ENCODE measurements at places on chromosomes 2 and 18. TPM values are rescaled to one million over a fixed set of nuclear protein-coding genes. Genes with fewer than 3 reads are reported as not detected.

- H3K27ac ChIP-seq, result no peak overlapping the region
- DNase-seq, result no peak
- H3K4me1 ChIP-seq, result peaks cover 1% of the 10 kb centered on the region
- H3K4me3 ChIP-seq, result no peak overlapping the region
Observed at GRCh38 chr18:22946217-22946616, 13.1 kb downstream of the RBBP8 start.

FIGN gene
- total RNA-seq, result not detected

NHEJ1 gene
- 12.0 TPM for total RNA-seq

KIF5C gene
- 14.7 TPM for total RNA-seq

GRCh38 chr2:206431439-206431838 lies 11.9 kb upstream of the ADAM23 start:
- no peaks in the 10 kb centered on the region for H3K4me1 ChIP-seq
- peaks cover 8% of the 10 kb centered on the region for H3K27me3 ChIP-seq
- H3K36me3 ChIP-seq, result no peaks in the 10 kb centered on the region
- no peak overlapping the region for H3K4me3 ChIP-seq
- no peak for DNase-seq
- no peak overlapping the region for H3K27ac ChIP-seq

GRCh38 chr2:147623328-147623727 lies 221.5 kb upstream of the ACVR2A start:
- H3K4me1 ChIP-seq, result peaks cover 23% of the 10 kb centered on the region
- H3K4me3 ChIP-seq, result no peak overlapping the region
- no peaks in the 10 kb centered on the region for H3K36me3 ChIP-seq
- H3K27ac ChIP-seq, result peak overlapping the region; percentile 33

DNA sequence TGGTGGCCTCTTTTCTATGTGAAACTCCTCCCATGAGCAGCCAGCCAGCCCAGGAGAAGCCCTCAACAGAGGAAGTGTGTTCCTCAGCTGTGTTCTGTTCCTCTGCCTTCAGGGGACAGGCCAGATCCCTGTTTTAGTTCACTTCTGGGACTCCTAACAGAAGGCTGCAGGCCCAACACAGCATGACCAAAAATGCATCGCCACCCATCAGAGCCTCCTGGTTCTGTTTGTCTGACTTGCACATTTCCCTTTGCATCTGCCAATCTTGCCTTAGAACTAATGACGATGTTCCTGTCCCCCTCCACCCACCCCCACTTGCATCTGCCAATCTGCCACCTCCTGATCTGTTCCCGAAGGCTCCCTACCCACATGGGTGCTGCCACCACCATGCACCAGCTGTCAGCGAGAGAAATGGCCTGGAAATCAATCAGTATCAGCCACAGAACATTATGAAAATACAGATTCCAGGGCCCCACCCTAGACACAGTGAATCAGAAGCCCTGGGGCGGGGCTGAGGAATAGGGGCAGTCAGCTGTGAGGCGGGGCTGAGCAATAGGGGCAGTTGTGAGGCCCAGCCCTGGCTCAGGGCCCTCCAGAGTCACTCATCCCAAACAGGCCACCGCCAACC lies 51.0 kb downstream of the FAM168B start:
- no peak overlapping the region for H3K27ac ChIP-seq
- no peak for DNase-seq
- peaks cover 28% of the 10 kb centered on the region for H3K4me1 ChIP-seq
- H3K36me3 ChIP-seq, result no peaks in the 10 kb centered on the region

- no peak overlapping the region for H3K27ac ChIP-seq
- H3K27me3 ChIP-seq, result no peaks in the 10 kb centered on the region
- peaks cover 37% of the 10 kb centered on the region for H3K4me1 ChIP-seq
- no peak overlapping the region for H3K4me3 ChIP-seq
- H3K36me3 ChIP-seq, result peaks cover 37% of the 10 kb centered on the region
Observed at GRCh38 chr18:24041691-24042090, 27.1 kb downstream of the TTC39C start.

TLX2 gene
- 2.6 TPM for total RNA-seq

GRCh38 chr2:164220265-164220664 lies 401.0 kb downstream of the GRB14 start:
- H3K36me3 ChIP-seq, result no peaks in the 10 kb centered on the region
- H3K27ac ChIP-seq, result no peak overlapping the region
- H3K27me3 ChIP-seq, result no peaks in the 10 kb centered on the region
- DNase-seq, result no peak
- no peak overlapping the region for H3K4me3 ChIP-seq
- H3K4me1 ChIP-seq, result no peaks in the 10 kb centered on the region

GBX2 gene
- not detected for total RNA-seq

DNA sequence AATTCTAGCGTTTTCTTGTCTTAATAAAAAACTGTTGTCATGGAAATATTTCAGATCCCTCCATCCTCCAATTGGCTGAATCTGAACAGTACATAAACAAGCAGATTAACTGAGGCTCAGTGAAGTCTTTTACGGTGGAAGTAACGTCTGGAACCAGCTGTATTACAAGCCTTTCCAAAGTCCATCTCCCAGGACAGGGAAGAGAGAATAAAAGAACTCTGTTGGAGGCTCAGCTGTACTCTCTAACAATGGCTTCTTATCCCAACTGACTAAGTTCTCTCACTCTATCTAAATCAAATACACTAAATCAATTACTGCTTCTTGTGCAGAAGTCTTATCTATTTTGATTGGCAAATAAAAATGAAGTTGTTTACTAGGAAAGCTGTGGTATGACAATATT lies 19.9 kb upstream of the NEDD4L start:
- no peaks in the 10 kb centered on the region for H3K36me3 ChIP-seq
- H3K4me1 ChIP-seq, result no peaks in the 10 kb centered on the region
- no peak for DNase-seq
- H3K27me3 ChIP-seq, result peaks cover 4% of the 10 kb centered on the region
- no peak overlapping the region for H3K4me3 ChIP-seq

DSC2 gene
- total RNA-seq, result not detected

TMEM178A gene
- total RNA-seq, result 0.43 TPM

DNA sequence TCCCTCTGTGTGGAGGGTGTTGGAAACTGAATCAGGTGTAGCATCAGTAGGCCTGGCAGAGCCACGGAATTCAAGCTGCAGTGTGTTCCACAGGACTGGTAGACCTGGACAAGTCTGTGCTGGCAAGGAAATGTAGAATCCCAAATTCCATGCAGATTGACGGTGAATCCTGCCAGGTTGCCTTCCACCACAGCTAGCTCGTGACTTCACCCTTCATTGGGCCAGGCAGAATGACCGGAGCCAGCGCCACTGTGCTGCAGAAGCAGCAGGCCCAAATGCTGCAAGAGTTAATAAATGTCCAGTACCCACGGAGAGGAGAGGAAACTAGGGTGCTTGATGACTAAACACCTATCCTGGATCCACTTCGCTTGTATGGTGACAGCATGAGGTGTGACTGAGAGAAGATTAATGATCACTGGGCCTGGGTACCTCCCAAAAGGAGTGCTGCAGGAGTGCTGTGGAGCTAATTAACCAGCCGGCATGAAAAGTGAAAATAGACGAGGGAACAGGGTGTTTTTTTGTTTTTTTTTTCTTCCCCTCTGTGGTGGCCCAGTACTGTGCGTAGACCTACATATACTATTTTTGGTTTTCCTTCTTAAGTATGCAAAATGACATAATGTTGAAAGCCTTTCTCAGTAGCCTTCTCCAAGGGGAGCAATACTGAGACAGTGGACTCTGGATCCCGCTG lies 122.2 kb downstream of the TANC1 start:
- no peak overlapping the region for H3K27ac ChIP-seq
- H3K4me3 ChIP-seq, result no peak overlapping the region
- DNase-seq, result no peak
- peaks cover 26% of the 10 kb centered on the region for H3K4me1 ChIP-seq
- no peaks in the 10 kb centered on the region for H3K27me3 ChIP-seq
- H3K36me3 ChIP-seq, result no peaks in the 10 kb centered on the region

MC2R gene
- total RNA-seq, result not detected

- H3K4me1 ChIP-seq, result no peaks in the 10 kb centered on the region
- H3K27ac ChIP-seq, result no peak overlapping the region
- DNase-seq, result no peak
- H3K27me3 ChIP-seq, result no peaks in the 10 kb centered on the region
- no peaks in the 10 kb centered on the region for H3K36me3 ChIP-seq
Observed at GRCh38 chr2:228690681-228691080, 509.2 kb upstream of the SPHKAP start.

GRCh38 chr2:33323957-33324356 lies 152.5 kb upstream of the RASGRP3 start:
- H3K27me3 ChIP-seq, result no peaks in the 10 kb centered on the region
- H3K4me1 ChIP-seq, result peaks cover 37% of the 10 kb centered on the region
- no peak overlapping the region for H3K27ac ChIP-seq
- H3K4me3 ChIP-seq, result no peak overlapping the region

GRCh38 chr2:200397785-200398184 lies 91.3 kb downstream of the SPATS2L start:
- H3K4me1 ChIP-seq, result peaks cover 15% of the 10 kb centered on the region
- H3K4me3 ChIP-seq, result no peak overlapping the region
- peaks cover 46% of the 10 kb centered on the region for H3K36me3 ChIP-seq
- no peak for DNase-seq
- H3K27ac ChIP-seq, result no peak overlapping the region
- no peaks in the 10 kb centered on the region for H3K27me3 ChIP-seq

GRCh38 chr2:128809259-128809636 lies 490.6 kb upstream of the HS6ST1 start:
- no peak overlapping the region for H3K4me3 ChIP-seq
- peaks cover 1% of the 10 kb centered on the region for H3K27me3 ChIP-seq
- no peaks in the 10 kb centered on the region for H3K4me1 ChIP-seq

DNA sequence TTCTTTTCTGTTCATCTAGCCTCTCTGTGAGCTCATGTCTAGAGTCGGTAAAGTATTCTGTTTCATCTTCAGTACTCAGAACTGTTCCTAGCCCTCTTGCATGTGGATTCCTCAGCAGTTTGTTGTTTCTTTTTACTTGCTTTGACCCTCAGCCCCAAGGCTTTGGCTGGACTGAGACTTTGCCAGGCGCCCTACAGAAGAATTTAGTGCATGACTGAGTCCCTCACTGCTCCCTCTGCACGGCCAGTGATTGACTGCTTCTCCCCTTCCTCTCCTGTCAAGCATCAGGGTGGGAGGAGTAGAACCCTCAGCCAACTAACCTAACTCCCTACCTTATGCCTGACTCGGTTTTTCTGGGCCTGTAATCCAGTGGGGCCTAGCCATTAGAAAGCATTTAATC lies 109.8 kb downstream of the ESCO1 start:
- H3K27me3 ChIP-seq, result peaks cover 8% of the 10 kb centered on the region
- no peaks in the 10 kb centered on the region for H3K4me1 ChIP-seq
- no peak for DNase-seq

SERPINB12 gene
- not detected for total RNA-seq

DNA sequence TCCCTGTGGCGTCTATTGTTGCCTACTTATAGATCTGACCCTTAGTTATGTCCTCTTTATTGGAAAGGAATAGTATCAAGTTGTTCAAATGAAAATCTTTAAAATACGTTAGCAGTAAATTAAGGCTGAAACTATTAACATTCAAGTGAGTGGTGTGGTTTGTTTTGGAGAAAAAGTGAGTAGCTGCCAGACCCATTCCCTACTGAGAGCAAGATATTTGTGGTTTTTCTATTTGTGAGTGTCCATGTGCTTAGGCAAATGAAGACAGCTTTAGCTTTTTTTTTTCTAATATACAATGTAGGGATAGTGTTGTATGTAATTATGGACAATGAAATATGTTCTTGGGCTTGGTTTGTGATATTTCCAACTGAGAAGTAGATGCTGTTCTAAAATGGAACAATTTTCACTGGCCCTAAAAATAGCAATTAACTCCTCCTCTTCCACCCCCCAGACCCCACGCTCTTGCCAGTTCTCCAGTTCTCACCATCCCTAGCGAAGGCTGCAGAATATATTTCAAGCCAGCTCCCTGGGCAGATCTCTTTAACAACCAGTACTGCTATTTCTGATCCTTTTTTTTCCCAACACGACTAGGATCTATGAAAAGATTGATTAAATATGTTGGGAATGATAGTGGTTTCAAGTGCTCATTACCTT lies 83.1 kb downstream of the CCDC85A start:
- H3K4me1 ChIP-seq, result no peaks in the 10 kb centered on the region
- no peak for DNase-seq
- no peak overlapping the region for H3K4me3 ChIP-seq
- H3K27me3 ChIP-seq, result no peaks in the 10 kb centered on the region
- no peak overlapping the region for H3K27ac ChIP-seq
- H3K36me3 ChIP-seq, result no peaks in the 10 kb centered on the region

GRCh38 chr18:59219672-59220163 lies at the start of gene GRP:
Gene GRP, plus strand, starts transcription at chr18:59220158. Its CDS starts 108 bp downstream, at chr18:59220266.
- no peak within 1 kb of the TSS for H3K27ac ChIP-seq
- no peaks in the 10 kb centered on the region for H3K36me3 ChIP-seq
- peaks cover 77% of the 10 kb centered on the region for H3K27me3 ChIP-seq
- peaks cover 9% of the 10 kb centered on the region for H3K4me1 ChIP-seq
- no peak within 1 kb of the TSS for H3K4me3 ChIP-seq
- no peak for DNase-seq

GRCh38 chr2:214244847-214245246 lies 166.0 kb upstream of the VWC2L start:
- no peak for DNase-seq
- H3K27ac ChIP-seq, result no peak overlapping the region
- no peak overlapping the region for H3K4me3 ChIP-seq
- no peaks in the 10 kb centered on the region for H3K36me3 ChIP-seq

GRCh38 chr2:205696331-205696926 lies 14.1 kb downstream of the NRP2 start:
- no peak overlapping the region for H3K27ac ChIP-seq
- H3K27me3 ChIP-seq, result peaks cover 12% of the 10 kb centered on the region
- H3K4me1 ChIP-seq, result peaks cover 4% of the 10 kb centered on the region
- no peak overlapping the region for H3K4me3 ChIP-seq

AGXT gene
- total RNA-seq, result not detected

PPP1R7 gene
- total RNA-seq, result 103 TPM

DNA sequence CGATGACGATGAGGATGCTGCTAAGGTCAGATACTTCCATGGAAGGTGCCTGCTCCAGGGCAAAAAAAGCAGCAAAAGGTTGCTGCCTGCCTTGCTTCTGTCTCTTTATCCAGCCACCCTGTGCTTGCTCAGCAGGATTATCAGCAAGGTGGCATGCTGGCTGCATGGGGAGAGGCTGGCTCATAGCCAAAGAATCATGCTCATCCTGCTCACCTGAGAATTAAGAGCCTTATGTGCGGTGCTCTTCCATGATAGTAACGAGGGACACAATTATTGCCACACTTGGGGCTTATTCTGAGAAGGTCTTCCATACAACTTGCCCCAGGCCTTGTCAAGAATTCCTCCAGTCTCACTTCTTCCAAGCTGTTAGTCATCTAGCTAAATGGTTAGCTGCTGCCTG lies 60.4 kb upstream of the SEC11C start:
- peaks cover 3% of the 10 kb centered on the region for H3K4me1 ChIP-seq
- no peak overlapping the region for H3K27ac ChIP-seq
- no peak for DNase-seq
- no peaks in the 10 kb centered on the region for H3K36me3 ChIP-seq
- no peak overlapping the region for H3K4me3 ChIP-seq
